ENCODE measurements at places on chromosomes 7 and 10. TPM values are rescaled to one million over a fixed set of nuclear protein-coding genes. Genes with fewer than 3 reads are reported as not detected.

The ARHGEF5 gene
- 25.6 TPM for total RNA-seq

The AKR1C1 gene
- total RNA-seq = 2.4 TPM

The SP4 gene
- 4.1 TPM for total RNA-seq

The DLG5 gene
- 46.8 TPM for total RNA-seq

The PIK3AP1 gene
- total RNA-seq = 11.2 TPM

The SPDYE9 gene
- not detected for total RNA-seq
